ENCODE measurements at places on chromosomes 7 and 10.

- DNase-seq, result no peak
These were observed 166.8 kb downstream of the SUGCT start for GRCh38 chr7:40301486-40302068.

- DNase-seq, result no peak
These were observed 298.5 kb downstream of the KLF6 start for GRCh38 chr10:3486346-3487065.

DNA sequence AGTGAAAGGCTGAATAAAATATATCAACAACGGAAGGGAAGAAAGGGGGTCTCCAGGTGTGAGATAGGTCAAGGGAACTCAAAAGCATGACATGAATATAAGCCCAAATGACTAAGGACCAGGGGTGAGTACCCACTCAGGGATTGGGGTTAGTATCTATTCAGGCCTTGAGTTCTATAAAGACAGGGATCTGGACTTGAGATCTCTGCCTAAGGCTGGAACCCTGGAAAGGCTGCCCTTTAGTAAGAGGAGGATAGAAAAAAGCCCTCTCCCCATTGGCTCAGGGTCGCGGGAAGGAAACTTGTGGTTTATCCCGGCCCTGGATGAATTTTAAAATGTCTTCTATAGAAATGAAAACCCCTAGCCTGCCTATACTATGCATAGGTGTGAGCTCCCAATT lies 2.4 kb upstream of the ITPRIP start:
- DNase-seq, result no peak

DNA sequence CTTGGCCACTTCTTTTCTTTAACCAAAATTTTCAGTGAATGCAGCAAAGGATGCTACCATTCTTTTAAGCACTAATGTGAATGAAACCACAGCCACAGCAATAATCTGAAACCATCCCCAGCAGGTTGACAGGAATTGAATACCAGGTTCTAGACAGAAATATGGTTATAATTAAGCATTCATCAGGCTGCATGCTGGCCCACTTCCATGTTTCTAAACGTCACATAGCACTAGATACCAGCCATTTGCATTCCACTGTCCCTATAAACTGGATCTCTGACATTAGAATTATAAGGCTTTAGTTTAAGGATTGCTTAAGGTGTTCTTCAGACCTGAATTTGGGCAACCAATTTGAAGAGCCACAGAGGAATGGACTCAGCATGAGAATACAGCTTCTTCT lies 340.8 kb upstream of the KLF6 start:
- no peak for DNase-seq

DNA sequence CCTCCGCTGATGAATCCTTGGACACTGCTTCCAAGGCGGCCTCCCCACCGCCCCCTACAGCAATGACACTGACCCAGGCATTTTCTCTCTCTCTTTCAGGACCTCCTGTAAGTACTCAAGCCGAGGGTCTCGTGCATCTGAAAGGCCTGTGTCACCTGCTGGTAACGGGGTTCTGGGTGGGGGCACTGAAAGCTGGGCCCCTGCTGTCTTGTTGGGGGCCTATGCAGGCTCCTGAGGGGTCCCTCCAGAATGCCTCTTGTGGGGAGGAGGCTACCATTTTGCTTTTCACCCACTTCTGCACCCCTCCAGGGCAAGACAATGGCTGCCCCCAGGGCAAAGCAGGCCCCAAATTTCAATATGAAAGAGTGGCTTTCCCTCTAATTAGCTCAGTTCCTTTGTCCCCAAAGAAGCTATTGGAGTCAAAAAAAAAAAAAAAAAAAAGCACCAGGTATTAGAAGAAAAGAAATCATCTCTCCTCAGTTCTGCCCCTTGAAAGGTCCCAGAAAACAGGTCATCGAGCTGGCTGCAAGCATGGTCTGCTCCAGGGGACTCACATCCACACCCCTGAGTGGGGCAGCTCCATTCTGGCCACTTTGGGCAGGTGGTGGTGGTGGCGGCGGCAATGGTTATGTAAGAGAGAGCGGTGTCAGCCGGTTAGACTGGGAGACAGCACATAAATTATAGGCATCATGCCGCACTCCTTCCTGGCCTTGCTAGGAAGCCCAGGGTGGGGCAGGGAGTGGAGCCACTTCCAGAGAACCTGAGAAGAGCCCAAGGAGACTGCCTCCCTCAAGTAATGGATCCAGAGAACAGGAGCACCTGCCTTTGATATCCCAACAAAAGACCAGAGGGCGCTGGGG lies 66.2 kb downstream of the COL13A1 start:
- DNase-seq, result no peak

DNA sequence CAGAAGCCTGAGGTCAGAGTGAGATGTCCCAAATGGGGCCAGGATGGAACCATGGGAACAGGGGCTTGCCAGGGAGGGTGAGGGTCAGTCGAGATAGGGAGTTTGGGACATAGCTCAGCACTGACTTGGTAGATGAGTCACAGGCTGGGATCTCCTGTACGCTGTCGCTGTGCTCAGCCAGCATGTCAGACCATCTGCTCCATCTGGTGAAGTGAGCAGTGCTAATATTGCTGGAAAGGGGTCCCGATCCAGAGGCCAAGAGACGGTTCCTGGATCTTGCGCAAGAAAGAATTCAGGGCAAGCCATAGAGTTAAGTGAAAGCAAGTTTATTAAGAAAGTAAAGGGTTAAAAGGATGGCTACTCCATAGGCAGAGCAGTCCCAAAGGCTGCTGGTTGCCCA lies 505.6 kb downstream of the GALNT17 start:
- no peak for DNase-seq

Measured in stimulated activated CD4-positive, alpha-beta T cell treated with anti-CD3 and anti-CD28 coated beads, Interleukin-1b, Interleukin-23, amount 100 ng/mL, for 4 hours (primary cell).